ENCODE measurements at places on chromosomes 16 and 17. TPM values are rescaled to one million over a fixed set of nuclear protein-coding genes. Genes with fewer than 3 reads are reported as not detected.

TNFRSF17 gene
- not detected for total RNA-seq

TP53TG3B gene
- total RNA-seq = not detected

CNGB1 gene
- total RNA-seq = not detected

DNA sequence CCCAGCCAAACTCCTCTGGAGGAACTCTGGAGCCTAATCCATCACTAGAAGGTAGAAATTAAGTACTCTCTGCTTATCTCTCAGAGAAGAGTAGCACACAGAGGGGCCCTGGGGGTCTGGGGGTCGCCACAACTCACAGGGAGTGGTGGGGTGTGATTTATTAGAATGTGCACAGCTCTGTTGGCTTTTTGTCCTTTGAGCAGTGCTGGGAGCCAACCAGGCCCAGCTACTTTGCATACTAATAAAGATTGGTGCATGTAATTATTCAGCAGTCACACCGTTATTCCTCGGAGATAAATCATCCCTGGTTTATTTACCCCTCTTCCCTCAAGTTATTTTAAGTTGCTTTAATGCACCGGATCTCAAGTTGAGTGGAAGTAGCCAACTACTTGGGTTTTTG lies 606.7 kb upstream of the EEF2KMT start:
- DNase-seq = no peak

GRCh38 chr17:73769479-73769878 lies 125.2 kb upstream of the SDK2 start:
- DNase-seq = no peak

- DNase-seq = no peak
These were observed 27.4 kb upstream of the NAGLU start for GRCh38 chr17:42508426-42509165.

CLEC3A gene
- total RNA-seq = not detected

GRCh38 chr17:17484451-17484899 lies 7.7 kb downstream of the MED9 start:
- DNase-seq = no peak

All from naive thymus-derived CD4-positive, alpha-beta T cell (primary cell).